ENCODE measurements at places on chromosomes 1 and 21.

DNA sequence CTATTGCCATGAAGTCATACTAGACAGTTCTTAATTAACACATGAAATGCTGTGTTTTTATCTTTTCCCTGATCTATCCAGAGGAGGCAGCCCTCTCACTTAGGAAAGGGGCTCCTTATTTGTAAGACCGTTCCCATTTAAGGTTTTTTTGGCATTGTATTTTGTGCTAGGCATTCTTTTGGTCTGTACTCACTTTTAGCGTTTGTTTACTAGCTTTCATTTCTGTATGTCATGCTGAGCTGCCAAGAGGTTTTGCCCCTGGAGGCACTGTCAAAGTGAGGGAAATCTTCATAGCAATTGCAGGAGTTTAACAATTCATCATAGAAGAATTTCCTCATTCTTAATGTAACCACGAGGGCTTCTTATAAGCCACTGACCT lies 59.5 kb downstream of the MTR start:
- DNase-seq: no peak

DNA sequence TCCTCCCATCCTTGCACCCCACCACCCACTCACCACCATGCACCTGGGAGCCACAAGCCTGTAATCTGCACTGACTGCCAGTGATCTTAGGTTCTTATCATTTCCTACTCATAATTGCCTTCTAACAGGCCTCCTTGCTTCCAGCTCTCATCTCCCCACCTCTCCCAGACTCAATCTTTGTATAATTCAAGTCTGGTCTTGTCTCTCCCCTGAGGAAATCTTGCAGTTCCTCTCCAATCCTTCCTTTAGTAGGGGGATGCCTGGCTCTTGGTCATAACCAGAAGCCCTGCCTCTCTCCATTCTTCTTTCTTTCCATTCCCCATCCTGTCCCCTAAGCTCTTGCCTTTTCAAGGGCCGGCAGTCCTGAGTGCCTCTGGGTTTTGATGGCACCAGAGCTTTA lies 27.8 kb downstream of the PIGM start:
- DNase-seq: no peak

GRCh38 chr1:115476616-115477015 lies 138.6 kb upstream of the NGF start:
- DNase-seq: no peak

DNA sequence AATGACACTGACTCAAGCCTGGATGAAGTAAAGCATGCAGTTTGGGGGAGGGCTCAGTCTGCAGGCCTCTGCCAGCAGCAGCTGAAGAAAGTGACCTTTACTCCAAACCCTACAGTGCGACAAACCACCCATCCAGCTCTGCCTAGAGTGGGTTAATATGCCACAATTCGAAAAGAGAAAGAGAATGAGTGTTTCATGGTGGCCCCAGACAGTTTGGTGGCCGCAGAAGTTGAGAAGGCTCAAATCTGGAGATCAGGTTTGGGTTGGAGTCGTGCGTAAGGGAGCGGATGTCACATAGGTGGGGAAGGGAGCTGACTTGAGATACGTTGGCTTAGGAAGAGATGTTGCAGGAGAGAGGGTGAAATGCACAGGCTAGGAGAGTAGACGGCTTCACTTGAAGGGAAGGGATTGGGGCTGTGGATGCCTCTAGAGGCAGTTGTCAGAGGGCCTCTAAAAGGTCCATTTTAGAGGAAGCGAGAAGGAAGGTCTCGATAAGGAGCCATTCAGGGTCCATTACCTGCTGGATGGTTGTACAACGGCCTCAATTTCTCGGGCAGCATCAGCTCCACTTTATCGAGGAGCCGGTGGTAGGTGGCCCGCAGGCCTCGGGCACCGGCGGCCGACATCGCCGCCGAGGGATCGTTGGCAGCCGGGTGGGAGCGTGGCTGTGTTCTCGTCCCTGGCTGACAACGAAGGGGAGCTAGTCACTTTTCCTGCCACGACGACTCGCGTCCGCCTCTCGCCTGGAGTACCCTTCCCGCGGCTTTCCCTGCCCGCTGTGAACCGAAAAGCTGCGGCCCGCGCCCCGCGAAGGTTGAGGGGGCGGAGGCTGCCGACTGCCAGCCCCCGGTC lies 1.0 kb upstream of the DCAF6 start:
- no peak for DNase-seq

- DNase-seq: no peak
These were observed 60.4 kb downstream of the ALG14 start for GRCh38 chr1:95012389-95012788.

Measured in stimulated activated CD4-positive, alpha-beta T cell treated with anti-CD3 and anti-CD28 coated beads, Interleukin-4, amount 100 ng/mL, for 4 hours (primary cell).